ENCODE measurements at places on chromosomes 3 and 15.

- no peak for DNase-seq
These were observed 23.9 kb downstream of the IL5RA start for GRCh38 chr3:3086239-3086638.

- no peak for DNase-seq
These were observed 192.6 kb upstream of the ALCAM start for GRCh38 chr3:105174017-105174615.

DNA sequence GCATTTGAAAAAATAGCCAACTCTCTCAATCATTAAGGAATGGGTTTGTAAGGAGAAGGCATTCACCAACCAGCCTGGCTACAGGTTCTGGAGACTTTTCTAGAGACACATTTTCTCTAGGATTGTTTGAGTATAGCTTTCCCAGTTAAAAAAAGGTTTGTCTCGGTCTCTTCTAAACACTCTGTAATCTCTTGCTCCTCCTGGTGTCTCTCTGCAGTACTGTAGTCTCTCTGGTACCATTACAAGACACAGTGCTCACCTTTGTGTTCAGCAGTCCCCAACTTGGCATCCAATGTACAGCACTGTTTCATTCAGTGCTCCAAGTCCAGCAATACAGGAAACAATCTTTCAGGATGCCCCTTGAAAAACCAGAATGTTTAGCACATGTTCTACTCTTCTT is 534.4 kb downstream of the ZNF385D start:
- no peak for DNase-seq

- peak; percentile 89 for DNase-seq
These were observed 10.8 kb downstream of the FOXL2 start for GRCh38 chr3:138935863-138936740.

GRCh38 chr3:122678506-122678905 is 2.1 kb upstream of the PARP14 start:
- DNase-seq: no peak

- DNase-seq: no peak
These were observed 9.1 kb upstream of the DIS3L start for GRCh38 chr15:66284271-66284670.

GRCh38 chr3:138782755-138783154 is 52.0 kb downstream of the PIK3CB start:
- no peak for DNase-seq

GRCh38 chr3:124886168-124887056 is 753 bp downstream of the ITGB5 start:
- DNase-seq: peak; percentile 86

GRCh38 chr3:182605882-182606611 is 187.3 kb upstream of the ATP11B start:
- no peak for DNase-seq

- no peak for DNase-seq
These were observed 497.1 kb downstream of the ZIC1 start for GRCh38 chr3:147906285-147906684.

DNA sequence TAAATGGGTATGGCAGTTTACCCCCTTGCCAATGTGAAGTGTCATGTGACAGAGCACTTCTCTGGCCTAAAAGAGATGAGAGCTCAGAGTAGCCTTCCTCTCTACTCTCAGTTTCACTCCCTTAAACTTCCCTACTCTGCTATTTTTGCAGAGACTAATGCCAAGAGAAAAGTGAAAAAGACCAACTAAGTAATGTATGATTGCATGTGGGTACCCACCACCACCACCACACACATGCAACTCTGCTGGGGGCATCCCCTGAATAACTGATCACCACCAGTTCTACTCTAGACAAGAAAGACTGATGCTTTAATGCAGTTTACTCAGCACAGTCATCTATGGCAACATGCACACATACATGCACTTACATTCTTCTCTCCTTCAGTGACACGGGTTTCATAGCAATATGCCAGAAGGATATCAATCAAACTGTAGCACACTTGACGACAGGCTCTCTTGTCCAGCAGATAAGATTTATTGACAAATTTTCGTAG is 31.3 kb downstream of the SHQ1 start:
- no peak for DNase-seq

DNA sequence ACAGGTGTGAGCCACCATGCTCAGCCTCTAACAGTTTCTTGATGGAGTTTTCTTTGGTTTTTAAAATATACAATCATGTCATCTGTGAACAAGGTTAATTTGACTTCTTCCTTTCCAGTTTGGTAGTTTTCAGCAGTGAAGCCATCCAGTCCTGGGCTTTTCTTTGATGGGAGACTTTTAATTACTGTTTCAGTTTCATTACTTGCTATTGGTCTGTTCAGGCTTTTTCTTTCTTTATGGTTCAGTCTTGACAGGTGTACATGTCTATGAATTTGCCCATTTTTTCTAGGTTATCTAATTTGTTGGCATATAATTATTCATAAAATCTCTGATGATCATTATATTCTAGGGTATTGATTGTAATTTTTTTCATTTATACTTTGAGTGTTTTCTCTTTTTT is 36.8 kb downstream of the PFN2 start:
- no peak for DNase-seq

DNA sequence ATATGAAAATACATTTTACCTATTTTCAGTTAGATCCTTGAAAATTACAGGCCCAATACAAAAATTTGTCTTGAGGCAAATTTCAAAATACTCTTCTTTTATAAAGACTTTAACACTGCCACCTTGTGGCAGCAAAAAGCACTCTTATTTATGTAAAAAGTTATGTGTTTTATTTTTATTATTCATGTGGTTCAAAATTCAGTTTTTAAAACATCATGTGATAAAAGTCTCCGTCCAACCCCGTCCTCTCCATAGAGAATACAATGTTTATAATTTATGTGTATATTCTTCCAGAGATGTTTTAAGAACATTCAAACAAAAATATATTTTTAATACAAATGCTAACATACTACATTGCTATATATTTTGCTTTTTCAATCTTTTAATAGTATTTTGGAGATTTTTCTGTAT is 36.9 kb upstream of the TRIM59 start:
- DNase-seq: no peak

GRCh38 chr3:148737104-148737530 is 39.4 kb downstream of the AGTR1 start:
- DNase-seq: no peak

GRCh38 chr3:120926146-120926545 is 18.1 kb downstream of the STXBP5L start:
- no peak for DNase-seq

DNA sequence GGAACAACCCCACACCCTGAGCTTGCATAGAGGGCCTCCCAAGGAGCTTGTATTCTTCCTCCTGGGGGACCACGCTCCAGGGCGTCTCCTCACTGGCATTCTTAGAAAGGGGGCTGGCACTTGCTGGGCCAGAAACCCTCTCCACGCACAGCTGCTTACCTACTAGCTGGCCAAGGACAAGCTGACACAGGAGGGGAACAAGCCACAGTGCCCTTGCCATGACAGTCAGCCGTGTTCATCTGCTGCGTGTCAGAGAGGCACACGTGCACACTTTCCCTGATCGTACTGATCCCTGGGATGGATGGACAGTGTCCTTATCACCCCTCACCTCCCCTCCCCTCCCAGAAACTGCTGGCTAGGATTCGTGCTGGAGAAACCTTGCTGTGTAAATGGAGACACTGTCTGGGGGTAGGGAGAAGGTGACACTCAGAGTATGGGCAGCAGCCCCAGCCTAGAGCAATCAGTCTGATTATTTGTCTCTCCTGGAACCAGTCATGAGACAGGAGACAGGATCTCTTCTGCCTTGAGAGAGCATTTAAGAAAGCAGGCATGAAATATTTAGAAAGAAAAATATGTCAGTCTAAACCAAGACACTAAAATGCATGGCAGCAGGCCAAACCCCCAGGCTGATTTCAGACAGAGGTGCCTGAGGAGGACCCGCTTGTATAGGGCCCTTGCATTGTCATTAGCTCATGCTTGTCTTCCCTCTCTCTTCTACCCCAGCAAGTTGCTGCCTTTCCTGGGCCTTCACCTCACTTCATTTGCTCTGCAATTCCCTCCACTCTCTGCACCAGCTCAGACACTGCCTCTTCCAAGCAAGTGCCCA is 311.8 kb upstream of the TRIM42 start:
- DNase-seq: no peak

GRCh38 chr3:114418724-114419543 is 125.1 kb downstream of the TIGIT start:
- DNase-seq: peak; percentile 38

GRCh38 chr3:14248849-14249523 is 70.4 kb downstream of the LSM3 start:
- peak; percentile 28 for DNase-seq

GRCh38 chr15:58985443-58985842 is 2.0 kb upstream of the RNF111 start:
- no peak for DNase-seq

DNA sequence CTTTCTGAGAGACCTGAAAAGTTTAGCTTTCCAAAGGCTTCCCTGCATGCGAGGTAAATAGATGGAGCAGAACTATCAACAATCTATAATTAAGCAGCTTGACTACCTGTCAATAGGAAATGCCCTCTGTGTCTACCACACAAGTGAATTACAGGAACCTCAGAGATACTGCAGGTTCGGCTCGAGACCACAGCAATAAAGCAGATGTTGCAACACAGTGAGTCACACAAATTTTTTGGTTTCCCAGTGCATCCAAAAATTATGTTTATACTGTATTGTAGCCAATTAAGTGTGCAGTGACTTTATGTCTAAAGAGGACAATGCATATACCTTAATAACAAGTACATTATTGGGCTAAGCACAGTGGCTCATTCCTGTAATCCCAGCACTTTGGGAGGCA is 252.0 kb downstream of the UBE2E2 start:
- DNase-seq: no peak

- no peak for DNase-seq
These were observed 17.1 kb upstream of the SLC30A4 start for GRCh38 chr15:45539680-45540079.

- DNase-seq: no peak
These were observed 110.8 kb downstream of the DUT start for GRCh38 chr15:48442011-48442410.

GRCh38 chr3:192186498-192186897 is 540.8 kb downstream of the FGF12 start:
- DNase-seq: no peak

DNA sequence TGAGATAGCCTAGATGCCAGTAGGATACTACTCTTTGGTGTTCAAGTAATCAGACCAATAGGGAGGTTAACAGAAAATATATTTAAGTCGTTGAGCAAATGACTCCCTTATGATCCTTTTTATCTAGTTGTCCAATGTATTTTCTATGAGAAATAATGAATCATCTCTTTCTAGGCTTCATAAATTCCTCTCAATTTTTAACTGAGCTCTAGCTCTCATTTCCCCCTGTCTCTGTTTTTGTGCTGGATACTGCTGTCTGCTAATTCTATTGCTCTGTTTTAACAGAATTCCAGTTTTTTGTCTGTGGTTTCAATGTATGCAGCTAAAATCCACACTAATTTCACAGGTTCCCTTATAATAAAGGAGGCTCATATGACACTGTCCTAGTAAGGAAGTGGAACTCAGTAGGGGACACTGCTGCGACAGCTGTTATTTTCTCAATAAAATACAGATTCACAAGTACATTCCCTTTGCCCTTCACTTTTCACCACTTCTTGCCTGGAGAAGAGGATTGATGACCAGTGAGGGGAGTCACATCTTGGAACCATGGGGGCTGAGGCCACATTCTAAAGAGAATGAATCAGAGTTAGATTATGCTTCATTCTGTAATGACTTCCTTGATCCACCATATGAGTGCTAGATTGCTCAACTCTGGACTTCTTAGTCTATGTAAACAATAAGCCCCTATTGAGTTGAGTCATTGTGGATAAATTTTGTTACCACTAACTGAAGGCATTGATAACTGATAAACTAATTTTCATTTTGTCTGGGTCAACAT is 558.7 kb upstream of the KCNMB2 start:
- DNase-seq: no peak

- no peak for DNase-seq
These were observed 250.7 kb upstream of the TBL1XR1 start for GRCh38 chr3:177447938-177448337.

DNA sequence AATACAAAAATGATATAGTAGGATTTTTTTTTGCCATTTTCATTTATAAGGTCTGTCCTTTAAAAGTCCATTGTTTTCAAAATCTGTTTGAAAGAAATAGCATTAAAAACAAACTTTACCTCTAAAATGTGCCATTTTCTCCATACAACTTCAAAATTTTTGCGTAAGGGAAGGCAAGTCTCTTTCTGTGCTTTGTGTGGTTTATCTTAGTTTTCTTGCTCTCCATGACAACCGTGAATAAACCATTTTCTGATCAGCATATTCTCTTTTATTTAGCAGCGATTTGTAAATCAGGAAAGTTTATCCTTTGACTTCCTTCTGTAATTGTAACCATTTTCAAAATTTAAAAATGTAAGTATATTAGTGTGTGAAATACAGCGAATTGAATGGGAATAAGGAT is 147.9 kb upstream of the CGNL1 start:
- DNase-seq: no peak

DNA sequence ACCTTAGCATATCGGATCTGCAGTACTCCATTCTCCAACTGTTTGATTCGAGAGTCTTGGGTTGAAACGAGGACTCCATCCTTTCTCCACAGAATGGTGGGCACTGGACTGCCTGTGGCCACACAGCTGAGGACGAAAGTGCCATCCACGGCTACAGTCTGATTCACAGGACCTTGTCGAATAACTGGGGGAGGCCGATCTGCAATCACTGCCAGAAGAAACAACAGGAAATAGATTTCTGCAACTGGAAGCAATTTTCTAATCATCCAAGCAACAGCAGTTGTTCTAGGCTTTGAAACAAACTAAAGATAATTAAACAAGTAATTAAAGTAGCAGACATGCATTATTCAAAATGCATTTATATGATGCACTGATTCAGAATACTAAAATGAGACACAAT is 1097.7 kb downstream of the ROBO1 start:
- DNase-seq: no peak

GRCh38 chr15:51550841-51551240 is 71.7 kb downstream of the DMXL2 start:
- no peak for DNase-seq

DNA sequence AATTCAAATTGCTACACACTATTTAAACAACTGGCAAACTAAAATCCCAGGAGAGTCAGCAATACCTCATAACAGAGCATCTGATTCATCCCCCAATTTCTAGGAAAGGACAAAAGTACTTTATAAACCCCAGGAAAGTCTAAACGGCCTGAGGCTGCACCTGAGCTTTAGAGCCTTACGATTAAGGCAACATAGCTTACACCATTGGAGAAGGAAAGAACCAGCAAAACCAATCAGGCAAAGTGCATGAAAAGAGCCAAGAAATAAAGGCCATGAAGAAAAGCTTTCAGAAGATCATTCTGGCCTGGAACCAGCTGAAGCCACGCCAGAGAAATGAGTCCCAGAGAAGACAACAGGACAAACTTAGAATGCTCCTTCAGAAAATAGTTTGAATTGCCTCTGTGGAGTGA is 48.1 kb downstream of the PTPN9 start:
- no peak for DNase-seq

DNA sequence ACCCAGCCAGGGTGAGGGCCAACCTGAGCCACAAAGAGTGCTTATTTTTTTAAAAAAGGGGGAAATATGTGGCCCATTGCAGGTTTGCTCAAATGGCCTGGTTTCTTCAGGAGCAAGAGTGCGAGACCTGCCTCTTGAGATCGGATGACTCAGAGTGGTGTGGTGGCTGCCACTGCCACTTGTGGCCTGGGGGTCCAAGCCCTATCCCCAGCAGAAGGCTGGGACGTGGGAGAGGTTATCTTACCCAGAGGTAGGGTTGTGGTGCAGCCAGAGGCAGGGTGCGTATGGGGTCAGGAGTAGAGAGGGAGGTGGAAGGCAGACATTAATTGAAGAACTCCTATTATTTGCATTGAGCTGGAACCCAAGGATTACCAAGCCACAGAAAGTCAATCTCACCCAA is 83.2 kb upstream of the SMAD3 start:
- DNase-seq: no peak
